ENCODE measurements at places on chromosomes 12 and 14.

DNA sequence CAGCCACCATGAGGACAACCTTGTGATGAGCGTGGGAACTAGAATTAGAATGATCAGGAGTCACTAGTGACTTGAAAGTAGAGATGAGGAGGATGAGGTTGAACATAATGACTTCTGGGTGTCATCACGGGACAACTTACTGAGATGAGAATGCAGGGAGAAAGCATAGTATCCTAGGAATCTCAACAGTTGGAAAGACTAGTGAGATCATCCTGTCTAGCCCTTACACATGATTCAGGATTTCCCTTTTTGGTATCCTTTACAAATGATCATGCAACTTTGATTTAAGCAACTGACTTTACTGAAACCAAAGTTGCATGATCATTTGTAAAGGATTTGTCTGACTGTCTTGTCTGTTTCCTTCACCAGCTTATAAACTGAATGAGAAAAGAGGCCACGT lies 51.8 kb upstream of the HIF1A start:
- no peak for DNase-seq

GRCh38 chr14:76484355-76484754 lies 108.4 kb downstream of the ESRRB start:
- DNase-seq: no peak

GRCh38 chr14:102200690-102201352 lies 61.1 kb downstream of the WDR20 start:
- DNase-seq: no peak

- no peak for DNase-seq
Observed at GRCh38 chr12:71107936-71108335, 49.9 kb downstream of the TSPAN8 start.

GRCh38 chr14:70995211-70995610 lies 88.0 kb downstream of the PCNX1 start:
- DNase-seq: no peak

DNA sequence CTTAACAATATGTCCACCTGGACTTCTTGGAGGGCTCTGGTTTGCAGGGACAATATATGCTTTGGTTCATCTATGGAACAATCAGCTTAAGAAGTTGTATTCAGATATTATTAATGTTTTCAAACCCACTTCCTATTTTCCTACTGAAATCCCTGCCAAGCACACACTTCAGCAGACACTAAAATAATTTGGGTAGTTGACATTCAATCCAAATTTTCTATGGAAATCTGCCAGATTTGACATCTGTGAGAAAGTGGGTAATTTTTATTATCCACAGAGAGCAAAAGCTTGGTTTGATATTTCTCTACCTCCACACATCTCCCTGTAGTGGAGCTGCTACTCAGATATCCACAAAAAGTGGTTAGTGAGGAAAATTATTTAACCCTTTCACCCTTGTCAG lies 378.8 kb upstream of the SOX5 start:
- DNase-seq: no peak
